Activated CD4-positive, alpha-beta T cell treated with anti-CD3 and anti-CD28 coated beads for 1 hour (primary cell): ENCODE measurements at places on chromosomes 1 and 21.

DNA sequence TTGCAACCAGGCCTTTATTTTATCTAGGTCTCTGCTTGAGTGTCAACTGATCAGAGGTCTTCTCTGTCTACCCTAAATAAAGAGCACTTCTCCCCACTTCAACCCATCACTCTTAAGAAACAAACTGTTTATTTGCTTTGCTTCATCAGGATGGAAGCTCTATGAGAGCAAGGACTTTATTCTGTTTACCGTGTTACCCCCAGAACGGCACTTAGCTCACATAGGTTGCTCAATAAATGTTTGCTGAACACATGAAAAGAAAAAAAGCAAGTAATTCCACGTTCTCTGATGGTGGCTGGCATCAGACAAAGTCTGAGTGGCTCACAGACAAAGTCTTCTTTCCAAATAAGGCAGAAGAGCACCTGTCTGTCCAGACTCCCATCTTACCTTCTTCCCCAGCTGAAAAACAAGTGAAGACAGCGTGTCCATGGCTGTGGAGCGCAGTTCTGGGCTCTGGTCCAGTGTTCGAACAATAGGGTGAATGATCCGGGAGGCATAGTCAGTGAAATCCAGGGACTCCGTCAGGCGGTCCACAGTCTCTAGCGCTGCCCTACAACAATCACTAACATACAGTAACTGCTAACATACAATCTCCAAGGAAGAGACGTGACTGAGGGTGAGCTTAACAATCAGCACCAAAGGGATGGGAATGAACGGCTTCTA lies 22.9 kb downstream of the ANGPTL7 start:
- DNase-seq, result no peak

GRCh38 chr1:164673584-164674214 lies 114.7 kb downstream of the PBX1 start:
- no peak for DNase-seq

- no peak for DNase-seq
Measured at GRCh38 chr1:230172016-230172537, 105.0 kb downstream of the GALNT2 start.

- no peak for DNase-seq
Measured at GRCh38 chr1:99726818-99727217, 39.6 kb downstream of the FRRS1 start.

DNA sequence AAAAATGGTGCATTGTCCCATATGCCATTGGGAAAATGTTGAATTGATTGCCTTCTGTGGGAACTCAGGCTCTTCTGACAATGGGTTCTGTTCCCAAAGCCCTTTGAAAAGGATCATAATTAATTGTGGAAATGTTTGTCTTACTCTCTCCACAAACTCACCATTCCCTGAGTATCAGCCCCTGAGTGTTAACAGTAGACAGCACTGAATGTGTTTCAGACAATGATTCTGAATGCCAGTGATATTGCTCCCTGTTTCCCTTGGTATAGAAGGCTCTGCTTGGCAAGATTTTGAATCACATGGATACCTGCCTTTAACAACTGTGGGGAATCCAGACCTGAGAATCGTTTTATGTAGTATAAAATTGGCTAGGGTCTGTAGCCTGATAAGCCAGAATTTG lies 1096.8 kb downstream of the ADGRL2 start:
- DNase-seq, result no peak

DNA sequence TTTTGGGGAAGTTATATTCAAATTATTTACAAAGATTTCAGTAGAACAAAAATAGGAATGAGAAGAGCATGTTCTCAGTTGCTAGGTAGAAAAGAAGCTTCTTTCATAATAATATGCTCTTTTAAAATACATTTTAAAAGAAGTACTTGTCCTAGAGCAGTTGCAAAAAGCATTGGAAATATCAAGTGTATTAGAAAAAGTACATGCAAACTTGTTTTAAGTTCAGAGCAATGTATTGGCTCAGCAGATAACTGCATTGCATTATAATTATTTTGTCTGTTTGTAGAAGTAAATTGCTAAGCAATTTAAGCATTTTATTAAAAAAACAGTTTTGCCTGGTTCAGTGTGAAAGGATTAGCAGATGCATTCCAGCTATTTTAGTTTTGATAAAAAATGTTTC lies 806.4 kb downstream of the USP25 start:
- no peak for DNase-seq

DNA sequence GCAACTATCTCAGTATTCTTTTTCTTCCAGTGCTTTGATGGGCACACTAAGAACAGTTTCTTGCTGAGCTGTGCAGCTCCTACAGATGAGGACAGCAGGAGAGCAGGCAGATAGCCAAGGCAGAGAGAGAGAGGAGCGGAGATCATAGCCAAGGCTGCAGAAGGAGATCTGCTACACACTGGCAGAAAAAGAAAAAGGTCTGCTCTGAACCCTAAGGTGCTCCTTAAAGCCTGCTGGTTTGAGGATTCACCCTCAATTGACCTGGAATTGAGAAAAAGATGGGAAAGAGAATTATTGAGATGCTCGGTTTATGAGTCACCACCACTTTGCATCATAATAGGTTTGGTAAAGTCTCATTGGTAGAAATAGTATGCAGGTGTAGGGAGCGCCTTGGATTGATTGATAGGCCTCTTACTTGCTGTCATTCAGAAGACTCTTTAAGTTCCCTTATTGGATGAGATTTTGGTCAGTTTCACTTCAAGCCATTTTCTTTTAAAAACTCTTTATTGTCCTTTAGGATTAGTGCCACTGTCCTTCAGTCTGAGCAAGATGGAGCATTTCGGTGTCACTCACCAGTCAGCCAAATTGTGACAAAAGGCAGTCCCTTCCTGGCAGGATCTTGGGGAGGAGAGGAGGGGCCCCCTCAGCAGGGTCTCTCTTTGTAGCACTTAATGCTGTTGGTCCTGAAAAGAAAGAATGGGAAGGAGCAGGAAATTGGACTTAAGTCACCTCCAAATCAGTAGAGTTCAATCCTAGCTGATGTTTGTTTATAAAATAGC lies 685.0 kb downstream of the ADGRL2 start:
- DNase-seq, result no peak

GRCh38 chr1:31734582-31735107 lies 29.5 kb downstream of the ADGRB2 start:
- no peak for DNase-seq

DNA sequence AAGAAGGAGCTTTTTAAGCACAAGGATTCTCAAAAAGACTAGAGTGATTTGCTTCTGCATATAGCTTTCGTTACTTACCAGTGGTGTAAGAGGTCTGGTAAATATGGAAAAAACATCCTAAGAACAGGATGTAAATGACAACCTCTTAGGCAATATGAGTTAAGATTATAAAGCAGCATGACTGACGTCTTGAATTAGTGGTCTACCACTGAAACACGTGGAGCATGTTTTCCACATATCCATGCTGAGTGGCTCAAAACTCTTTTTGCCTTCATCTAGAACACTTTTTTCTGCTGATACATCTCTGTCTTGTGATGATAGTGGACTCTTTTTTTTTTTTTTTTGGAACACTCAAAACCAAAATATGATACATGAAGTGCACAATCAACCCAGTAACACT lies 44.6 kb downstream of the RCAN1 start:
- no peak for DNase-seq

- no peak for DNase-seq
Measured at GRCh38 chr1:151618470-151618869, 6.6 kb downstream of the SNX27 start.

DNA sequence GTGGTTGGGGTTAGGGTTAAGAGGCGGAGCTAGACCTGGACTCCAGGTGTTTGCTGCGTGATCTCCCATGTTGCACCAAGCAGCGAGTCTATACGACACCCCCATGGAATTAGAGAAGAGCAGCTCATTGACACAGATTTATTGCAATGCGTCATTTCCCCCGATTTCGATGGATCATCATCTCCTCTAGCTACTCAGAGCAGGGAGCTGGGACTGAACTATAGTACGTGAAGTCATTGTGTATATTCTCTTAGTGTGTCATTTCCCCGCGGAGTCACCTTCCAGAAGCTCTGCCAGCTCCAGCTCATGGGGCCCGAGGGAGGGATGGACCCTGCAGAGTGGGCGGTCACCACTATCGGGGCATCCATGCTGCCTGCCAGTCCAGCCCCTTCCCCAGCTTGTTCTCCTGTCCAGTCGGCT lies 7.5 kb upstream of the C2CD2 start:
- no peak for DNase-seq

DNA sequence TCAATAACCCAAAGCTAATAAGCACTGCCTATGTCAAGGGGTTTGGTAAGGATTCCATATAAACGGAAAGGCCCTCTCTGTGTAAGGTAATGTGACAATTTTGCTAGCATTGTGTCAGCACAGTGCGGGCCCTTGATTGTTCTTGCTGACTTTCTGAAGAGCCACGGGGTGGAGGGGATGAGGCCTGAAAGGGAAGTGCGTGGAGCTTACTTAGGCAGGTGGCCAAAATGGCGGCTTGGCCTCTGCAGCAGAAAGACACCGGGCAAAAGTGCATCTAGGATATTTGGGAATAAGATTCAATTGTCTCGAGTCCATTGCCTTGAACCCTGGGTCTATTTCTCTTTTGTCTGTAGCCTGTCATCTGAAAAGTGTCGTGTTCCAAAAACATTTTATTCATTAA lies 114.3 kb downstream of the TGFB2 start:
- DNase-seq, result no peak

GRCh38 chr1:167392200-167392696 lies 126.1 kb downstream of the CD247 start:
- no peak for DNase-seq

DNA sequence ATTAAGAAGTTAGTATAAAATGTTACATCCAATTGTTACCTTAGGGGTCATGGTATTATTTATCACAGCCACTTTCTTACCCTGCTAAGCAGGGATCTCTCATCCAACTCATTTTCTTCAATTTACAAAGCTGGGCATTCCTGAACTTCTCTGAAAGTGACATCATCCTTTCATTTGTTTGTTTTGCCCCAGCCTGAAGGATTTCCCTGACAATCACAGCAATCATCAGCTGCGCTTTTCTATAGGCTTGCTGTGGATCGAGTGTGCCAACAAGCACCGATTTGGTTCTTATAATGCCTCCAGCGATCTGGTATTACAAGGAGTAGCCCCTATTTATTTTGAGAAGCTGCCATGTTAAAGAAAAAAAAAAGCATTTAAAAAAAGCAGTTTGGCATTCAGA lies 240.2 kb downstream of the USH2A start:
- no peak for DNase-seq

DNA sequence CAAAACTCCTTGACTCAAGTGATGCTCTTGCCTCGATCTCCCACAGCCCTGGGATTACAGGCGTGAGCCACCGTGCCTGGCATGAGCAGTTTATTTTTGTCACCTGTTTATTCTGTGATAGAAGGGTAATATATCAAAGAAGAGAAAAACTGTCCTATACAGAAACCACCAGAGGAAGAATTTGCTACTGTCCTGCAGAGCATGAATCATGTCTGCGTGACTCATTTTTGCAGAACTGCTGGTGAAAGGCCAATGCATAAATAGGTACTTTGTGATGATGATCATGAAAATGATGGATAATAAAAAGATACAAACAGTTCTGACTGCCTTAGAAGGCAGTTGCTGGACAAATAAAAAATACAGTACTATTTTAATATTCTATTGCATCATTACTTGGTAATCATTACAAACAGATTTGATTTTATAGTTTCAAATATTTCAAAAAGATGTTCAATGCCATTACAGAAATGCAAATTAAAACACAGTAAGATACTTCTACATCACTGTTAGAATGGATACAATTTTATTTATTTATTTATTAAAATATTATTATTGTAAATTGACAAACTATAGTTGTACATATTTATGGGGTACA lies 26.5 kb downstream of the RIPPLY3 start:
- no peak for DNase-seq

DNA sequence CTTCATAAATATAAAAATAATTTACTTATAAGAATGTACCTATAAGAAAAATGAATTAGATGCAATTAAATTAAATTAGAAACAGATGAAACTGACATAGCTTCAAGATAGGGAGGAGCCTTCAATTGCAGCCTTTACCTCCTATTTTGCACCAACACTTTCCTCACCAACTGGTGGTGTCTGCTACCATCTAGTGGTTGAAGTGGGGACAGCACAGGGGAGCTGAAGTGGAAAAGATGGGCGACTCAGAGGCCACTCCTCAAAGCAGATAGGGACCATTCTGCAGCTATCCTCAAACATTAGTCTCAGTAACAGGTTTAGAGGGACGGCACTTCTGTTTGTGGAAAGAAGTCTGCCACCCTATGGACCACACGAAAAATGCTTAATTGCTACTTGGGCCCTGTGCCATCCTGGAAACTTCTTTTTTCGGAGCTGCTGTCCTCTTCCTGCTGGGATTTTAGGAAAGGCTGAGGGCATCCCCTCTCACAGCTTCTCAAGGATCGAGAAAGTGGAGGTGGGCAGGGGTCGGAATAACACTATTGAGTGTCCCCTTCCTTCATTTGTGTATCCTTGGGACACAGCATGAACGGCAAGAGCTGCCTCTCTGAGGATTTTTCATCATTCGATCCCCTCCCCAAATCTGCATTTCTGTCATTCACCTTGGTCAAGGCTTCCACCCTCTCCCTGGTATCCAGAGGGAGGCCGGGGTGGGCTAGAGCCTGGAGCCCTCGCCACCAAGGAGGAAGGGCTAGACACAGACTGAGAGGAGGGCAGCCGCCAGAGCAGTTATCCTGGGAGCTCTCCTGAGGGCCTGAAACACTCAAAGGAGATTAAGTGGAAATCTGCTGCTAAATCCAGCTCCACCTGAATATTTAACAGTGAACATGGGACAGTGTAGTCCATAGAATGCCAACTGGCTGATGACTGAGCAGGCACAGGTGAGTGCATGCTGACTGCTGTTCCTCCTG lies 9.6 kb downstream of the PROK1 start:
- peak; percentile 72 for DNase-seq

GRCh38 chr1:65316233-65316632 lies 6.9 kb downstream of the DNAJC6 start:
- DNase-seq, result no peak

- DNase-seq, result no peak
Measured at GRCh38 chr21:33734291-33734690, 92.0 kb downstream of the ITSN1 start.

- no peak for DNase-seq
Measured at GRCh38 chr1:68011657-68012375, 38.6 kb downstream of the DIRAS3 start.

- no peak for DNase-seq
Measured at GRCh38 chr1:43938892-43939587, 5.4 kb downstream of the ARTN start.

DNA sequence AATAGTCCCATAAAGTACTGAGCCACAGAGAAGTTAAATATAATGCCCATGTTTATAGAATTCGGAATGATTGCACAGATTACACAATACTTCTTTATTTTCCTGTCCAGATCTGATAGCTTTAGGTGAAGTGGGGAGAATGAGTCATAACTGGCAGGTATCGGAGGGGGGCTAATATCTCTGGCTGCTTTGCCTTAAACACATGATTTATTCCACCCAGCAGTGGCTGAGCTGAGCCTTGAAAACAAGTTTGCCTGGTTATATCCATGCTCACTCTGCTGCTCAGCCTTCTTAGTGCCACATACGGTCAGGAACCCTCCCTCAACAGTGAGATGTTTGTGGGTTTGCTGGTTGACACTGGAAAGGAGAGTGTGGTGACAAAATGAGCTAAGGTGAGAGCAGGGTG lies 119.7 kb upstream of the ZNF648 start:
- no peak for DNase-seq
